ENCODE measurements at places on chromosomes 4 and X.
A peak's percentile ranks its signal among the peaks of the same experiment; 100 is the strongest.

DNA sequence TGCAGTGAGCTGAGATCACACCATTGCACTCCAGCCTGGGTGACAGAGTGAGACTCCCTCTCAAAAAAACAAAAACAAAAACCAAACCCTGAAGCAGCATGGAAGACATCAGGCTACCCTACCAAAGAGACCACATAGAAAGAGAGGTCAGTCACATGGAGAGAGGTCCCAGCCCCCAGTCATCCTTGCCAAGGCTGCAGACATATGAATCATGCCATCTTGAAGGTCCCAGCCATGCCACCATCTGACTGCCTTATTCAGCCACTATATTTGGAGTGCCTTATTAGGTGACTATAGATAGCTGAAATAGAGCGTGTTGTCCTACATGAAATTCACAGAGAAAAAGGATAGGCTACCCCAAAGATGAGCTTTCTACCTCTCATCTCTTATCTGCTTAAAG is 48.2 kb downstream of the SPINK2 start:
- no peak for DNase-seq

GRCh38 chrX:110941906-110942305 is 146.3 kb upstream of the CHRDL1 start:
- DNase-seq = no peak

DNA sequence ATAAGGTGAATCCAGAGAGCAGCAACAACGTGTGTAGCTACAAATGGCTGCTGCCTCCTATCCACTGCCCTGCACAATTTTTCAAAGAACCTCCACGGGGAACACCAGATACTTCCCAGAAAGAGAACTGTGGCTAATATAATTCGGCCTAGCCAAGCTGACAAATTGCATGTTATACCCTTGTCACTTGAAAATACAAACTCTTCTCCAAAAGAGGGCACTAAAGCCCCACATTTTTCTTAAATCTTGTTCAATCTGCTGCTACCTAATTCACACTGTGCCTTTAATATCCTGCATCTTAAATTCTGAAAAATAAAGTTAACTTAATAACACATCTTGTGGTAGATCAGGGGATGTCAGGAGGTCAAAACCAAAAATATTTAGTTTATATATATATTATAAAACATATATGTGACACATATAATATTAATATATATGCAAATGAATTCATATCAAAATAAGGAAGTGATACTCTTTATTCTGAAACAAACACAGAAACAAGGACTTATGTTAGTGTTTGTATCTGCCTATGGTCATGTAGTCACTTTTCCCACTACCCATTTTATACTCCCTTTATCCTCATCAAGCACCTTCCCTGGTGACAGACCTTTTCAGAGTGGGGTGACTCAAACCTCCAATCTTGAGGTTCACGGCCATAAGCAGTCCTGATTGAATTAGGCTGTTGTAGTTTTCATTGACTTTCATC is 24.1 kb downstream of the CT45A1 start:
- no peak for DNase-seq

DNA sequence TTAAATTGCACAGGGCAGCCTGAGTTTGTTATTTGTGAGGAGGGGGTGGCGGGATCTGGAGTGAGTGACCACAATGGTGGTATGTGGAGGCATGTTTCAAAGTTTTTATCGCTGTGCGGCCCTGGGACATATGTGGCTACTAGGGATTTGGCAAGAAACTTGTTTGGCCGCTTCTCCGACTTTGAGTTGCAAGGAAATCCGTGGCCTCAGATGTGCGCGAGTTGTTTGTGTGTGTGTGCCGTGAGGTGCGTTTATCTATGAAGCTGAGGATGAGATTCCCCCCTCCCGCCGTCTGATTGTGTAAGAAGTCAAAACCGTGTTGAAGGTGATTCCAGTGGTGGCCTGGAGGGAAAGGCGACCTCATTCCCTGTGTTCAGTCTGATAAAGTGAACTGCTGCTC is 1.4 kb downstream of the JADE3 start:
- DNase-seq = no peak

GRCh38 chr4:178306565-178306964 is 864.3 kb upstream of the AGA start:
- peak; percentile 13 for DNase-seq

- no peak for DNase-seq
Observed at GRCh38 chrX:112800971-112801775, 39.5 kb downstream of the AMOT start.

GRCh38 chr4:70855464-70855863 is 15.8 kb upstream of the GRSF1 start:
- DNase-seq = no peak

DNA sequence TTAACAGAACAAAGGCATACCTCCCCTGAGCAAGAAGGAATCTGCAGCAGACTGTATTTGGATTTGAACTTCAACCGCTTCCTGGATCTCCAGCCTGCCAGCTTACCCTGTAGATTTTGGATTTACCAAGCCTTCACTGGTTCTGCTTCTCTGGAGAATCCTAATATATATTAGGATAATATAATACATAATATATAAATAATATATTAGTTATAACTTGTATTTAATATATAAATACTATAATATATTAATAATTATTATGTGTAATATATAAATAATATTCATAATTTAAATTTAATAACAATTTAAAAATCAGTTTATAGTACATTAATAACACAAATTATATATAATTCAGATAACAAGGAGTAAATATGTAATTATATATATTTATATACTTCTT is 121.4 kb downstream of the COX18 start:
- no peak for DNase-seq

- DNase-seq = no peak
Observed at GRCh38 chr4:16993956-16994840, 95.8 kb upstream of the LDB2 start.

DNA sequence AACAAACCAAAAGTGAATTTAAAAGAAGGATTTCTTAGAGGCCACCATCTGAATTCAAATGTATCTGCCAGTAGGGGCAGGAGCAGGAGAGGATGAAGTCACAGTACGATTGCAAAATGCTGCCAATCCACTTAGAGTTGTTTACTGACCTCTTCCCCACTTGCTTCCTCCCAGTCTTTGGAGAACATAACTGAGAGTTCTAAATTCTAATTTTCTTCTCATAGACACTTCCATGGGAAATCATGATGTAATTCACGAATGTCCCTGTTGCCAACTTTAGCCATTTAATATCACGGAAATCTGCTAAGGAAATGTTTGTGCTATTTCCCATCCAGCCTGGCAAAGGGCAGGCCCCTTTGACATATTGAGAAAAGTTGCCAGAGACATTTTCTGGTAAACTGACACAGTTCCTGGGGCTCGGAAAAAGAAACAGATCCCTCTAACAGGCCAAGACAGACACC is 33.6 kb upstream of the NOCT start:
- DNase-seq = no peak

- DNase-seq = no peak
Observed at GRCh38 chrX:111035991-111036390, 60.0 kb upstream of the PAK3 start.

GRCh38 chrX:109840585-109840984 is 107.5 kb upstream of the ACSL4 start:
- peak; percentile 87 for DNase-seq

DNA sequence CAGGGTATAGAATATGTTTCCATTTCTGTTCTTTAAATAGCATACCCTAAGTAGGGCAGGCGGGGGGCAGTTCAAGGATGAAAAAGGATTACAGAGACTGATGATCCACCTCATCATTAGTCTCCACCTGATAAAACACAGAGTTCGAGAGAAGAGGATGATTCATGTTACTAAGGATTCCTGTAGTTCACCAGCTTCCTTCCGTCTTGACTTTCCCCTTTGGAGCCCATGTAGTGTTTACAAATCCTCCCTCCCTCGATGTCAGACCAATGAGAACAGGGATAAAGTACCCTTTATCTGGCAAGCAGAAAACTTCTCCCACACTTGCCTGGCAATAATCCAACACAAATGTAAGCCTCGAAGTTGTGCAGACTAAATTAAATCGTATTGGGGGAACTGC is 526.3 kb upstream of the FAM241A start:
- DNase-seq = no peak

- DNase-seq = no peak
Observed at GRCh38 chr4:103719830-103720207, at the start of gene TACR3. TSS of gene TACR3 (minus strand) at chr4:103719985. CDS start at chr4:103719675, 310 bp downstream.

DNA sequence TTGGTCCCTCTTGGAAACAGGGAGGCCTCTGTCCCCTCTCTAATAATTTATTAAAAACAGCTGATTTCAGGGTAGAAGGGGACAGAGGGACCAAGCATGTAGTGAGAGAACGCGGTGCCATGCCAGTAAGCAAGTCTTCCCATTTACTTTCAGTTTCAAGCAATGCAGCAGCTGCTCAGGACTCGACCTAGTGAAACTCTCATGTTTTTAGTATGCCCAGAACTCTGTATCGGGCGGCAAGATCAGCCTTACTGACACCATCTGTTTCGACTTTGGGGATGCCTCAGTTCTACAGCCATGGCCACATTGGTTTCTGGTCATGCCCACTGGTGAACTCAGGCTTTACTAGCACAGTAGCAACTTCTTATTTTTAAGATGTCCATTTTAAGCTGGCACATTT is 40.6 kb downstream of the ZNF81 start:
- no peak for DNase-seq

DNA sequence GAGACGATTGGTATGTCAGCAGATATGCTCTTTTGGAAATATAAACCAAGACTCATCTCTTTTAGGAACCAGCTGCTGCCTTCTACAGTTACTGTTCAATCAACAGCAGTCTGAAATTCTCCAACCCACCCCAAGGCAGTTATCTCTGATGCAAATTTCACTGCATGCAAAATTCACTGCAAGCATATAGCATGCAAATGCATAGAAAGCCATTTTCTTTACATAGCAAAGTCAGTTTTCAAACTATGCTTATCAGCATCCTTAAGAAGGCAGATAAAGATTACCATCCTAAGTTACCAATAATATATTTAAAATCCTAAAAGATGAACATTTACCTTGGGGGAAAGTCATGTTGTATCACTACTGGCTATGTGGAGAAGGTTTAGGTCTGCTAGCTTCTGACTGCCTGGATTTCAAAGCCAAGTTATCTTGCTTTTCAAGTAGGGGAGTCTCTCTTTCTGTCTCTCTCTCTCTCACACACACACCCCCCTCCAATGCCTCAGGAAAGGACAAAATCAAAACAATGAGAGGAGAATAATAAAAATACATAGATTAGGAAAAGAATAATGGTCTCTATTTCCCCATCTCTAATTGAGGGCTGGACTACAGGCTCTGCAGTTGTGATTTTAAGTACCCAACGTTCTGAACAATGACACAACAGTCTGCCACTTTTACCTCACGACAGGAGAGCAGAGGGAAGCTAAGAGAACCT is 1.5 kb downstream of the NMU start:
- no peak for DNase-seq

DNA sequence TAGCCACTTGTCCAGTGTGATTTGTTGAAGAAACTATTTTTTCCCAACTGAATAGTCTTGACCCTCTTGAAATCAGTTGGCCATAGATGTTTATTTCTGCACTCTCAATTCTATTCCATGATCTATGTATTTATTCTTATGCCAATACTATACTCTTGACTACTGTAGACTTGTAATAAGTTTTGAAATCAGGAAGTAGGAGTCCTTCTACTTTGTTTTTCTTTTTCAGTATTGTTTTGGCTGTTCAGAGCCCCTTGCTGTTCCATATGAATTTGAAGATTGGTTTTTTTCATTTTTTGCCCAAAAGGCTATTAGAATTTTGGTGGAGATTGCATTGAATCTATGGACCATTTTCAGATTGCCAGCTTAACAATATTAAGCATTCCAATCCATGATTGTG is 10.2 kb downstream of the SAP30 start:
- no peak for DNase-seq

GRCh38 chr4:154982187-154983047 is 201.3 kb downstream of the RBM46 start:
- DNase-seq = no peak

DNA sequence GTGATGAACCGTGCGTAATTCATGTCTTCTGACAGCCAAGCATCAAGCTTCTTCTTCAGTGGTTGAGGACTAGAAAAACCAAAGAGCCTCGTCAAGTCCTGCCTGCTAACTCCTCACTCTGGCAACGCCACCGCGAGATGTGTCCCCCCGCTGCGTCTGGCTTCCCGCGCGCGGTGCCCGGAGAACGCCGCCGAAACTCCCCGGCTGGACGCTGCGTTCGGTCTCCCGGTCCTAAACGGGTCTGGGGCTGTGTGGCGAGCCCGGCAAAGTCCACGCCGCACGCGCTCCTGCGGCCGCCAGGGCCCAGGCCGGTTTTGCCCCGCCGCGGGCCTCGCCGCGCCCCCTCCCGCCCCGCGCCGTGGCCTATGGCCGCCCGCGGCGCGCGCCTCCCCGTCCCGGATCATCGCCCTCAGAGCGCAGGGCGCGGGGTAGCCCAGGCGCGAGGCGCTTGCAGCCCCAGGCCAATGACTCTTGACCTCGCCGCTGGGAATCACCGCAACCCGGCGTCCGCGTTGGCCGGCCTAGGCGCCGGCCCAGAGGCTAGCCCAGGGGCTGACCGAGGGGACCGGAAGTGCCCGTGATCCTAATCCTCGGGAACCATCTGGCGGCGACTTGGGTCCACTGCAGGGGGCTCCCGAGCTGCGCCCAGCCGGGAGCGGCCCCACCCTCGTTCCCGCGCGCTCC is at the start of gene AADAT:
AADAT (minus strand) TSS at position 289 of the 684 bp plus-strand sequence; CDS start at position 23, 266 bp downstream.
- peak; percentile 53 for DNase-seq

DNA sequence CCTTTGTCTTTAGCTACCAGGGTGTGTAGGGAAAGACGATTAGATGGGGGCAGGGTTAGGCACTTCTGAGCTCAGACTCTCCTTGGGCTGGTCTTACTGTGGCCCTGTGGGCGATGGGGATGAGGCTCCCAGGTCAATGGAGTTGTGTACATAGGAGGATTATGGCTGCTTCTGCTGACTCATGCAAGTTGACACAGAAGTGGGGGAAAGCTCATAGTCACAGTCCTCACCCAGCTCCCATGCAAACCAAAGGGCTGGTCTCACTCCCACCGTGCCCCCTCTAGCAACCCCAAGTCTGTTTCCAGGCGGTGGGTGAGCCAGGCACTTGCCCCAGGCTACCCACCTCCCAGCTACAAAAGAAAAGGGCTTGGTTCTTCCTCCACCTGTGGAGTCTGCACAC is 24.4 kb upstream of the VSIG4 start:
- DNase-seq = no peak

DNA sequence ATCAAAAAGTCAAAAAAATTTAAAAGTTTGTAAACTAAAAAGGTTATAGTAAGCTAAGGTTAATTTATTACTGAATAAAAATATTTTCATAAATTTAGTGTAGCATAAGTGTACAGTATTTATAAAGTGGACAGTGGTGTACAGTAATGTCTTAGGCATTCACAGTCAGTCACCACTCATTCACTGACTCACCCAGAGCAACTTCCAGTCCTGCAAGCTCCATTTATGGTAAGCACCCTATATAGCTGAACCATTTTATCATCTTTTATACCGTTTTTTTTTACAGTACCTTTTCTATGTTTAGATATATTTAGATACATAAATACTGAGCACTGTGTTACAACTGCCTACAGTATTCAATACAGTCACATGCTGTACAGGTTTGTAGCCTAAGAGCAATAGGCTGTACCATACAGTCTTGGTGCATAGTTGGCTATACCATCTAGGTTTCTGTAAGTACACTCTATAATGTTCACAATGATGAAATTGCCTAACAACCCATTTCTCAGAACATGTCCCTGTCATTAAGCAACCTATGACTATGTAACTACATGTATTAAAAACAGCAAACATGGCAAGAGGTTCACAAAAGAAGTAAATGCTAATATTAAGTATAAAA is 18.6 kb downstream of the ACSL4 start:
- DNase-seq = peak; percentile 62

- no peak for DNase-seq
Observed at GRCh38 chr4:158046345-158046744, 126.5 kb downstream of the GASK1B start.

GRCh38 chr4:98677799-98678198 is 19.4 kb upstream of the TSPAN5 start:
- DNase-seq = no peak

- no peak for DNase-seq
Observed at GRCh38 chr4:166042510-166043055, 169.5 kb downstream of the TLL1 start.

All from fibroblast of skin of left quadriceps (primary cell).